ENCODE measurements at places on chromosomes 5 and 9.
A peak's percentile ranks its signal among the peaks of the same experiment; 100 is the strongest.

GRCh38 chr5:138737494-138738265, 15.5 kb upstream of the CTNNA1 start:
- DNase-seq: no peak

DNA sequence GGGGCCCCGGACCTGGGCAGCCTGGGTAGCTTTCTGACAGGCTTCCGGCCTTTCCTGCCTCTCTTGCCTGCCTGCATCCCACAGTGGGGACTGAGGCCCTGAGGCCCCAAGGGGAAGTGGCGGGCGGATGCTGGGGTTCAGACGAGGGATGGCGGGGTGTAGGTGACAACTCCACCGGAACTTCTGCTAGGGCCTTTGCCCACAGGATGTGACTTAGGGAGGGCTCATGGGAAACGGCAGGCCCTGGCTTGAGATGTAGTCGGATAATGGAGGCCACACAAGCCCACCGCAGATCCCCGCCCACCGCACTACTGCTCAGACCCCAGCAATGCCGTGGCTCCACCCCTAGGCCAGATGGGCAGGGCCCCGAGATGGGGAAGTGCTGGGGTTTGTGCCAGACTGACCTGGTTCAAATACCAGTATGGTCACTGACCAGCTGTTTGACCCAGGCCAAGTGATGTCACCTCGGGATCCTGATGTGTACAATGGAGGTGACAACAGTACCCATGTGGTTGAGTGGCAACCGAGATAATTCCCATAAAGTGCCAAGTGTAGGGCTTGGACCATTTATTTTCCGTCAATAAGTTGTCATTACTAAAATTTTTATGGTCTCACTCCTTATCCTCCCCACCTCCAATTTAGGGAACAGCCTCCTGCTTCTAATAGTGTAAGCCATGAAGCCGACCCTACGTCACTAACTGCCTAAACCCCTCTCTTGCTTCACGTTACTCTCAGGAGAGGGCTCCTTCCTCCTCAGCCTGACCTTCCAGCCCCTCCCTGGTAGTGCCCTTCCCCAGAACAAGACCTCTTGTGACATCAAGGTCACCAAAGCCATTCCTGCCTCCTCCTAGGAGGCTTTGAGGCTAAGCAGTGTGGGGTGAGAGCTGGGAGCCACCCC, 2.5 kb upstream of the CDK9 start:
- DNase-seq: peak; percentile 68

- DNase-seq: no peak
Measured at GRCh38 chr9:109228093-109228642, 61.1 kb upstream of the FRRS1L start.

- no peak for DNase-seq
Measured at GRCh38 chr5:97480313-97480712, 297.3 kb upstream of the RIOK2 start.

- DNase-seq: no peak
Measured at GRCh38 chr5:113344973-113345940, 89.5 kb downstream of the TSSK1B start.

DNA sequence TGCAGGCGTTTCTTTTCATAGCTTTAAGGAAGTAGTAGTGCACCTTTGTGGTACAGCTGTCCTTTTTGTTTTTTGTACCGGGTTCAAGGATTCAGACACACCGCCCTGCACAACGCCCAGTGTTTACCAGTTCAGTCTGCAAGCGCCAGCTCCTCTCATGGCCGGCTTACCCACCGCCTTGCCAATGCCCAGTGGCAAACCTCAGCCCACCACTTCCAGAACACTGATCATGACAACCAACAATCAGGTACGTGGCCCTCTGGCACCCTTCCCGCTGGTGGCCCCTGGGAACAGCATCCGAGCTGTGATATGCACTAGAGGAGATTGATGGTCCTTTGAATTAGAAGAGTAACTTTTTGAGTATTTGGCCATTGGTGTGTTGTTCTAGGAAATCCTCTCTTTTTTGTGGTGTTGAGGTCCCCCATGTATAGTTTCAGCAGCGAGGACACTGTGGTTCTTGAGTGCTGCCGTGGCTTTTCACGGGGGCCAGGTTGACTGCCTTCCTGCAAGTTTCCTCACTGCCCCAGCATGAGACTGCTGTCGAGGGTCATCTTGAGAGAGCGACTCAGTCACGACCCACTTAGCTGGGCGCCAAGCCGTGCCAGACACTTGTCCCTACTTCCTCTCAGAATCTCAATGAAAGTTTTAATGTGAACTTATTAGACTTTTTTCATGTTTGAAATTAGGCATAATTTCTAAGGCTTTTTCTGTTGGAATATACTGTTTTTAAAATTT, 37.9 kb downstream of the TENT4A start:
- DNase-seq: no peak

- DNase-seq: no peak
Measured at GRCh38 chr9:93456504-93456903, 3.1 kb upstream of the FAM120AOS start.

DNA sequence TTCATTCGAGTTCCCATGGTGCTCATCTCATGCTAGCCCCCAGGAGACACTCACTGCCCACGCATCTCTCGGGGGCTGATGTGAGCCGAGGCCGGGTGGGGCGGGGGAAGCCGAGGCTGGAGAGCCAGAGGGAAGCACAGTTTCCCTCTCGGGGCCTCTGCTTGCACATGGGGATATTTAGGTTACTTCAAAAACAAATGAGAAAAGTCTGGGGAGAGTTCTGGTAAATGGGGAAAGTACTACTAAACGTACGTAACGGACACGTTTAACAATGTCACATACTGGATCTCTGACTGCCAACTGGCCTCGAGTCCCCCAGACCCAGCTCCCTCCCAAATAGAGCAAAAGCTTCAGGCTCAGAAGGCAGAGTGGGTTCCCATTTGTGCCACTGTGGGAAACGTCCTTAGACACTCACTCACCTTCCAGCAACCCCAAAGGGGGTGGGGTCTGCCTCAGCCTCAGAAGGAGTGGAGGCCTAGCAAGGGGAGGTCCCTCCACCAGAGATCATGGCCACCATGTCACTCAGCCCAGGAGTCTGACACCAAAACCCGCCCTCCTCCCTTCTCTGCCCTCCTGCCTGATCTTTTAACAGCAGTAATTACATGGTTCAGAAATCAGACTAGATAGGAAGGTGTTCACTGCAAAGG, 33.8 kb upstream of the NTNG2 start:
- DNase-seq: no peak

GRCh38 chr9:81522716-81523551, 166.4 kb downstream of the TLE1 start:
- peak; percentile 32 for DNase-seq

GRCh38 chr9:132586830-132587591, 4.6 kb downstream of the BARHL1 start:
- no peak for DNase-seq

GRCh38 chr5:152349683-152350526, 55.2 kb downstream of the NMUR2 start:
- DNase-seq: peak; percentile 6

- no peak for DNase-seq
Measured at GRCh38 chr9:109248133-109248581, 72.7 kb downstream of the EPB41L4B start.

Measured in germinal center (tissue), 1 donor.